ENCODE measurements at places on chromosomes 7 and 10. TPM values are rescaled to one million over a fixed set of nuclear protein-coding genes. Genes with fewer than 3 reads are reported as not detected.

- no peak for DNase-seq
Measured at GRCh38 chr7:120926943-120927346, 23.6 kb upstream of the ING3 start.

- no peak for DNase-seq
Measured at GRCh38 chr10:4260483-4261124, 475.6 kb upstream of the KLF6 start.

DNA sequence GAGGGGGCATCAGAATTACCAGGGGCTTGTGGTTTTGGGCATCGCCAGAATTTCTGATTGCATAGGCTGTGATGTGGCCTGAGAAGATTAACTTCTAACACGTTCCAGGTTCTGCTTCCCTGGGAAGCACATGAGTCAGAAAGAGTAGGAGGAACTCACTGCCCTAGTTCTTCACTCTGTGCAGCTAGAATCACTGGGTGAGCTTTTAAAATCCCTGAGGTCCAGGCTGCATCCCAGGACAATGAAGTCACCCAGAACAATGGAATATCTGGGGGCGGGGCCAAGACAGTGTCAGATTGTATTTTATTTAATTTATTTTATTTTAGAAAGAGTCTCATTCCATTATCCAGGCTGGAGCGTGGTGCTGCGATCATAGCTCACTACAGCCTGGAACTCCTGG is 636.5 kb downstream of the CALN1 start:
- no peak for DNase-seq

GRCh38 chr7:134927076-134927475 is 59.2 kb upstream of the AGBL3 start:
- DNase-seq, result no peak

DNA sequence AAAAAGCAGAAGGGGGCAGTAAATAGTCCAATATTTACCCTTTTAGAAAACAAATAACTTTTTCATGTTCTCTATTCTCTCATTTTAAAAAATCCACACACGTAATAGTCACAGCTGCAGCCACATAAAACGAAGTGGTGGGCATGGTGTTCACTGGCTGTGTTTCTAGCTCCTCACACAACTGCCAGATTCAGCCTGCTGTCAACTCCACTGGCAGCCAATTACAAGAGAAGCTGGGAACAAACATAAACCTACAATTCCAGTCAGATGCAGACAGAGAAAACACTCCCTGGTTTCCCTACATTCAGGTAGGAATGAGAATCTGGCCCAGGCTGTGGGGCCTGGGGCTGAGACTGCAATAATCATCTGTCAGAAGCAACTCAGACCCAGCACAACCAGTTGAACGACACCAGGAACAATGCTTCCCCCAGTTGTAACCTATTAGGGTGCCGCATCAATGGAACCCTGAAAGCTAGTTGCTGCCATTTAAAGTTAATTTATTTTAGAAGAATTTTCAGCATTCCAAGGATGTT is 29.1 kb downstream of the ERCC6 start:
- no peak for DNase-seq

GRCh38 chr7:2845034-2845592 is 1.0 kb upstream of the GNA12 start:
- DNase-seq, result no peak

DNA sequence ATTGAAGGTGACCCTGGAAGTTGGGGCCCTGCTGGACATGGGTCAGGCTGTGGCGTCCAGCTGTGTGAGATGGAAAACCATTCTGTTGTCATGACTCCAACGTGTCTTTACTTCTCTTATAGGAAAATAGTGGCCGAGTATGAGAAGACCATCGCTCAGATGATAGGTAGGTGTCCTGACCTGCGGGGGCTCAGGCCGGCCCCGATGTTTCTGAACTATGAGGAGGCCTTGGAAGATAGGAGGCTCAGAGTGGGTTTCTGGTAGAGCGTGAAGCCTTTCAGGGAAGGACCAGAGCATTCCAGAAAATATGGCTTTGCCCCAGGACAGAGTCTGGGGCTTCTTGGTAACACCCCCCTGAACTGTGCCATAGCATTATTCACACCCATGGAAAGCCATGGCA is 29.3 kb upstream of the BTBD16 start:
- DNase-seq, result no peak

DNA sequence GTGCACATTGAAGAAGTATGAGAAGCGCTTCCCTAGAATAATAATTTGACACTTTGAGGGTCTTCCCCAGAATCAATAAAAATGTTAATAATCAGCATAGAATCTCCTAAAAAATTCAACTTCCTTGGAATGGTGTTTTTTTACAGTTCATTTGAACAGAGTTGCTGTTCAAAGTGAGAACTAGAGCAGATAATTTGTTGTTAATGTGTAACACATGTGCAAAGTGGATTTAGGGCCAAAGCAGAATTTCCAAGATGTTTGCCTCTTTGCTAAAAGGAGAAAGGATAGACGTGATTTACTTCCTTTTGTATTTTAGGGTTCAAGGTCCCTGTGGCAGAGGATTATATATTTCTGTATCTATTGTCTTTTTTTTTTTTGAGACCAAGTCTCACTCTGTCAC is 73.8 kb downstream of the ZNF277 start:
- no peak for DNase-seq

OR13A1 gene
- total RNA-seq, result 0.12 TPM

- no peak for DNase-seq
Measured at GRCh38 chr10:6171881-6172695, 30.6 kb upstream of the PFKFB3 start.

CYP3A7 gene
- 0.56 TPM for total RNA-seq

H2BK1 gene
- total RNA-seq, result not detected

CCDC7 gene
- total RNA-seq, result 7.3 TPM

NAT16 gene
- not detected for total RNA-seq

LIPN gene
- total RNA-seq, result not detected

- DNase-seq, result no peak
Measured at GRCh38 chr7:80257756-80258155, 123.1 kb downstream of the GNAI1 start.

GRCh38 chr7:140726281-140726680 is 29.8 kb downstream of the NDUFB2 start:
- DNase-seq, result no peak

EGR2 gene
- 0.59 TPM for total RNA-seq

GRCh38 chr7:38744746-38745145 is 113.6 kb upstream of the AMPH start:
- no peak for DNase-seq

GRCh38 chr10:101897633-101898032 is 54.0 kb upstream of the KCNIP2 start:
- DNase-seq, result no peak

DNA sequence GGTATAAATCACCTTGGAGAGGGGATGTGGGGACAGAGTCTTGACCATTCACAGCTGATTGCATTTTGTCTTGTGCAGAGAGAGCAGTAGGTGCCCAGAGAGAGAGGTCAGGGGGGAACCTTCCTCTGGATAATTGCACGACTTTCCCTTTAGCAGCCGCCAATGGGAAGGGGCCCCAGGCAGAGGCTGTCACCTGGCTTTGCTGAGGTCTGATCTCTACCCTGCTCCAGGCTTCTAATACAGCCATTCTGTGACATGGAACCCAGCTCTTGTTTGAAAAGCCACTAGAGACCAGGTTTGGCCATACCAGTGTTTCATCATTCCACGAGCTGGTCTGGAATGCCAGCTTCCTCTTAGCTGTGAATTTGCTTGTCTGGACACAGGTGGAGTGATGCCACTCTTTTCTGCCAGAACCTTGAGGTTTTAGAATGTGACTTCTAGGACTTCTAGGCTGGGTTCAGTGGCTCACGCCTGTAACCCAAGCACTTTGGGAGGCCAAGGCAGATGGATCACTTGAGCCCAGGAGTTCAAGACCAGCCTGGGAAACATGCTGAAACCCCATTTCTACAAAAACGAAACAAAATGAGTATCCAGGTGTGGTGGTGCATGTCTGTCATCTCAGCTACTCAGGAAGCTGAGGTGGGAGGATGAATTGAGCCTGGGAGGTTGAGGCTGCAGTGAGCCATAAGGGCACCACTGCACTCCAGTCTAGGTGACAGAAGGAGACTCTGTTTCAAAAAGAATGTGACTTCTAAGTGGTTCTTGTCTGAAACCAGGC is 159.9 kb downstream of the CAMK1D start:
- DNase-seq, result no peak

PRLHR gene
- total RNA-seq, result not detected

- no peak for DNase-seq
Measured at GRCh38 chr10:86330778-86331763, 35.5 kb downstream of the GRID1 start.
